Panc1 (cell line): ENCODE measurements at places on chromosomes 2 and 18. TPM values are rescaled to one million over a fixed set of nuclear protein-coding genes. Genes with fewer than 3 reads are reported as not detected.

Gene BOLL
- not detected for total RNA-seq

DNA sequence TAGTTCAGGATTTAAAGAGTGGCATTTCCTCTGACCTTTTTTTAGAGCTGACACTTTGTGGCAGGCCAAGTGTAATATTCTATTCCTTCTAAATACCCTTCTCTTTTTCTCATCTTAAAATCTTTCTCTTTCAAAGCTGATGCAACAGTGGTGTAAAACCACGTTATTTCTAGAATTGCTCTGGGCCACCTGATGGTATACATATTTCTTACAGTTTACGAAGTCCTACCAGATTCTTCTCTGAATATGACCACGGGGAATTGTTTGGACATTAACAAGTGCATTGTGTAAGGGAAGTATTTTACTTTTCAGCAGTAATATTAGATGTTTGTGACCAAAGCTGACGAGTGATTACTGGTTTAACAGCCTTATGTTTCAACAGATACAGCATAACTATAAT lies 109.9 kb downstream of the PTPRM start:
- DNase-seq = no peak
- H3K36me3 ChIP-seq = no peaks in the 10 kb centered on the region
- H3K27ac ChIP-seq = no peak overlapping the region
- H3K4me3 ChIP-seq = no peak overlapping the region

DNA sequence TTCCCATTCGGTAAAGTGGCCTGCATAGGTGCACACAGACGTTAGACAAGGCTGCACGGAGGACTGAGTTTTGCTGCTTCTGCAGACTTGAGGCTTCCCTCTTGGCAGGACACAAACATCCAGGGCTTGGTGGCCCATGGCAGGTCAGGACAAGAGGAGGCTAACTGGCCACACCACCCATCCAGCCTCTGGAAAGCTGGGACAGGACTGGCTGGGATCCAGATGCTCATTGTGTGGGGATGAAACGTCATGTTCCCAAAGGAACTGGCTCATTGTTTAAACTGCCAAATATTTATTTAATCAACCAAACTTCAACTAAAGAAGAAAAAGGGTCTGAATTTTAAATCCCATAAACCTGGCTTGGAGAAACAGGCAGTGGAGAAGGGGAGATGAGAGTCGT lies 239.1 kb upstream of the EPAS1 start:
- DNase-seq = no peak
- H3K27me3 ChIP-seq = no peaks in the 10 kb centered on the region
- no peak overlapping the region for H3K27ac ChIP-seq
- no peak overlapping the region for H3K4me3 ChIP-seq

DNA sequence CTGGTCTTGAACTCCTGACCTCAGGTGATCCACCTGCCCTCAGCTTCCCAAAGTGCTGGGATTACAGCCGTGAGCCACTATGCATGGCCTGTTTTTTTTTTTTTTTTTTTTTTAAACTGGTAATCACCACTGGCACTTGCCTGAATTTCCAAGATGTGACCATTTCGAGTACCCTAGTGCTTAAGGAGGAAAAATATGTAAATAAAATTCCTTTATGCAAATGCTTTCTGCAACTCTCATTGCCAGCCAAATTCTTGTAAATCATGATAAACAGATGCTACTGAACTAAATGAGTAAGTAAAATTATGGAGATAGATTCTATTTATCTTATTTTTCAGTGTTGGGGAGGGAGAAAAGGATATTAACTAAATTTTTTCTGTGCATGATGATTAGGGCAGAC lies 18.6 kb downstream of the CDCA7 start:
- no peak for DNase-seq
- no peaks in the 10 kb centered on the region for H3K4me1 ChIP-seq
- H3K27ac ChIP-seq = no peak overlapping the region
- no peaks in the 10 kb centered on the region for H3K27me3 ChIP-seq

DNA sequence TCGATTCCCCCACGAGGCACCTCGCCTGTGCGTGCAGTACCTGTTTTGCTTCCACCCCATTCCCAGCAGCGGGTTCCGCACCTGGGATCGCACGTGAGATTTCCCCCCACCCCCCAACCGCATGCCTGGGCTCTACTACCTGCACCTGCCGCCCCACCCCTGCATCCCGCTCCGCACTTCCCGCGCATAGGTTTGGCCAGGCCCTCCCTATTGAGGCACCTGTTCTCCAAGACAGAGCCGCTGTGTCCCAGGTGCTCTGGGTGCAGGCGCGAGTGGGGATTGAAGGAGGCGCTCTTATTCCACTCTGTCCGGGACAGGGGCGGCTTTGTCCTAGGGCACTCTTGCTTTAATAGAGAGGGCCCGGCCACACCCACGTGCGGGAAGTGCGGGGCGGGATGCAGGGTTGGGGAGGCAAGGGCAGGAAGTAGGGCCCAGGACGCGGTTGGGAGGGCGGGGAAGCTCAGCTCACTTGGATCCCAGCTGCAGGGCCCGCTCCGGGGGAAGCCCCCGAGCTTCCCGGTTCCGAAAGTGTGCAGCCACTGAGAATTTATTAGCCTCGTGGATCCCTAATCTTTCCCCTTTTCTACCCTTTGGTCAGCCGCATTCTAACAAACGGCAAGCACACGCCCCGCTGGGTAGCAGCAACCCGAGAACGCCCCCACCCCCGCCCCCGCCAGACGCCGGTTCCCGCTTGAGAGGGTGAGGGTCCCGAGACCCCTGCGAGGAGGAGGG lies 670 bp upstream of the MOCOS start:
- H3K4me3 ChIP-seq = peak overlapping the region; percentile 61
- no peak overlapping the region for H3K27ac ChIP-seq
- 0 out of 2 replicates have a peak, but pooled peaks cover 5% of the 10 kb centered on the region for H3K4me1 ChIP-seq
- no peaks in the 10 kb centered on the region for H3K27me3 ChIP-seq
- DNase-seq = no peak
- no peaks in the 10 kb centered on the region for H3K36me3 ChIP-seq

DNA sequence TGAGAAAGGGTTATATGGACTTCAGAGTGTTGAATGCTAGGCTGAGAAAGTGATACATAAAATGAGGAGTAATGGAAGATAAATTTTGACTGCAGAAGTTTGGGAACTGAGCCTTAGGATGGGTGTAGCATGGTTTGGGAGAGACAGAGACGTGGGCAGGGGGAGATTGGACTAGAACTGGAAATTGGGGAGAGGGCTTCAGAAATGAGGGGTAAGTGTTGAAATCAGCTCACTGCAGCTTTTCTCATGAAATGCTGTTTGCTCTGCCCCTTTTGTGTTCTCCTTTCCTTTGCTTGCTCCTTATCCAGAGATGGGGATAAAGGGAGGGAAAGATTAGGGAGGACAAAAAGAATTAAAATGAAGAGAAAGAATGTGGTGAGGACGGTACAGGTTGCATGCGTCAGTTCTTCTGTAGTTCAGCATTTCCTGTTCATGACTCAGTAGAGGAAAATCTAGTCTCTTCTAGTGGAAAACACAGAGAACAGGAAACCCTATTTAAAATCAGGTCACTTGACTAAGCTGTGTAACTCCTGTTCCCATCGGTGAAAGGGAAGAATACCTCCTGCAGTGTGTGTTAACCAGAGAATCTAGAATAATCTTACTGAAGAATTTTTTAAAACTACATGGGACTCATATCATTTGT lies 105.6 kb downstream of the CRIM1 start:
- peaks cover 83% of the 10 kb centered on the region for H3K4me1 ChIP-seq
- H3K36me3 ChIP-seq = peaks cover 33% of the 10 kb centered on the region
- DNase-seq = peak; percentile 85
- no peak overlapping the region for H3K4me3 ChIP-seq
- no peaks in the 10 kb centered on the region for H3K27me3 ChIP-seq

- peaks cover 2% of the 10 kb centered on the region; the same call in 1 of the 2 replicates for H3K27me3 ChIP-seq
- no peak for DNase-seq
- no peak overlapping the region for H3K27ac ChIP-seq
Observed at GRCh38 chr18:13584825-13585224, 141.5 kb downstream of the FAM210A start.
